B cell (primary cell): ENCODE measurements at places on chromosomes 6 and 20.
A peak's percentile ranks its signal among the peaks of the same experiment; 100 is the strongest.

GRCh38 chr6:145953200-145953599 is 11.0 kb downstream of the SHPRH start:
- H3K4me3 ChIP-seq: no peak overlapping the region
- no peaks in the 10 kb centered on the region for H3K27me3 ChIP-seq
- H3K4me1 ChIP-seq: no peaks in the 10 kb centered on the region
- no peak for DNase-seq
- H3K27ac ChIP-seq: no peak overlapping the region
- peaks cover 46% of the 10 kb centered on the region for H3K36me3 ChIP-seq

DNA sequence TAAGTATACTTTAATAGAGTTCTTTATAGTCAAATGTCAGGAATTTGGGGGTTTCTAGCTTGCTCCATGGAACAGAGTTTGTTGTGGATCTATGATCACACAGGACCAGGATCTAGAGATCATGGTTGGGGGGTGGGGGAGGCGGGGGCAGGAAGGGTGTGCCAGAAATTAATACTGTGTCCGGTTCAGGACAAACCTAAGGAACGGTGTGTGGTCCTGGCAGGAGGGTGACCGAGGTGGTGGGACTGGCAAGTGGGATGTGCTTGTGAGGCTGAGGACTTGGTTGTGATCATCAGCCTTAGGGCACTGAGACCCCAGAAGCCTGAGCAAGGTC is 27.9 kb downstream of the GSTA3 start:
- no peaks in the 10 kb centered on the region for H3K36me3 ChIP-seq
- no peak overlapping the region for H3K27ac ChIP-seq
- DNase-seq: peak; percentile 7

DNA sequence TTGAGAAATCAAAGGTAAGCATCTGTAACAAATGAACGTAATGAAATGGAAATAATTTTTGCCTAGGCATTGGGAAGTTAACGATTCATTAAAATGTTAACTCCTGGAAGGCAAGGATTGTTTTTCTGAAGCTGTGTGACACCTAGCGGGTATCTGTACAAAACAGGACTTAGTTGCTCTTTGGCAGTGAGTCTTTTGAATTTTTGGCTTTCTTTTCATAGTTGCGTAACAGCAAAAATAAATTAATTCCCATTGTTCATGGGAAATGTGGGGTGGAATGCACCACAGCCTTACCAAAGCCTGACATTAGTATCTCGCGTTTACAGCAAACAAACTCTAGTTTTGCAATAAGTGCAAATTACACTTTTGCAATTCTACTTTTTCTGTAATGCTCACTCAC is 92.7 kb upstream of the DTNBP1 start:
- H3K4me3 ChIP-seq: no peak overlapping the region
- no peaks in the 10 kb centered on the region for H3K4me1 ChIP-seq
- no peak for DNase-seq
- H3K36me3 ChIP-seq: no peaks in the 10 kb centered on the region
- H3K27ac ChIP-seq: no peak overlapping the region

DNA sequence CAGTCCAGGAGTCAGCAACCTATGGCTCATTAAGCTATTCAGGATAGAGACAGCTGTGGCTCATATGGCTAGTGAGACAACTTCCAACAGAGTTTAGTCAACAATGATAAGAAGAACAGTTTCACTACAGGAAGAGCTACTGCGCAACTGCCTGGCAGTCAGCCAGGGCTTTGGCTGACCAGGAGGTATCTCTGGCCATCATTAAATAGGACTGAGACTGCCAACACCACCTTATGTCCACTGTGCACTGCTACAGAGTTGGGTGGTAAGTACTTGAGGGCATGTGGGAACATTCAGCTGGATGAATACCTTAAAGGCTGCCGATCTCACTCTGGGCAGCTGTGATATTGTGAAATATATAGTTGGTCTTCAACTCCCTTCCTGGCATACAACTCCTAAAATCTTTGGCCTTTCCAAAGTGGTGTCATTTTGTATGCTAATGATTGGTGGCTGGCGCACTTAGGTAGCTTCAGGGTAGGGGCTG is 52.2 kb upstream of the FAM83C start:
- no peak overlapping the region for H3K27ac ChIP-seq
- H3K4me1 ChIP-seq: no peaks in the 10 kb centered on the region
- DNase-seq: no peak
- H3K4me3 ChIP-seq: no peak overlapping the region
- peaks cover 56% of the 10 kb centered on the region for H3K36me3 ChIP-seq

- no peaks in the 10 kb centered on the region for H3K27me3 ChIP-seq
- no peaks in the 10 kb centered on the region for H3K36me3 ChIP-seq
- DNase-seq: no peak
- H3K27ac ChIP-seq: no peak overlapping the region
- H3K4me1 ChIP-seq: no peaks in the 10 kb centered on the region
Measured at GRCh38 chr6:83459663-83460062, 28.8 kb upstream of the ME1 start.

GRCh38 chr6:144007478-144008119 is 460 bp downstream of the PLAGL1 start:
- H3K27me3 ChIP-seq: peaks cover 7% of the 10 kb centered on the region
- no peaks in the 10 kb centered on the region for H3K4me1 ChIP-seq
- no peaks in the 10 kb centered on the region for H3K36me3 ChIP-seq
- peak; percentile 19 for DNase-seq
